ENCODE measurements at places on chromosomes 3 and 15.

GRCh38 chr3:13110678-13111116, 37.5 kb upstream of the IQSEC1 start:
- DNase-seq: peak; percentile 63

DNA sequence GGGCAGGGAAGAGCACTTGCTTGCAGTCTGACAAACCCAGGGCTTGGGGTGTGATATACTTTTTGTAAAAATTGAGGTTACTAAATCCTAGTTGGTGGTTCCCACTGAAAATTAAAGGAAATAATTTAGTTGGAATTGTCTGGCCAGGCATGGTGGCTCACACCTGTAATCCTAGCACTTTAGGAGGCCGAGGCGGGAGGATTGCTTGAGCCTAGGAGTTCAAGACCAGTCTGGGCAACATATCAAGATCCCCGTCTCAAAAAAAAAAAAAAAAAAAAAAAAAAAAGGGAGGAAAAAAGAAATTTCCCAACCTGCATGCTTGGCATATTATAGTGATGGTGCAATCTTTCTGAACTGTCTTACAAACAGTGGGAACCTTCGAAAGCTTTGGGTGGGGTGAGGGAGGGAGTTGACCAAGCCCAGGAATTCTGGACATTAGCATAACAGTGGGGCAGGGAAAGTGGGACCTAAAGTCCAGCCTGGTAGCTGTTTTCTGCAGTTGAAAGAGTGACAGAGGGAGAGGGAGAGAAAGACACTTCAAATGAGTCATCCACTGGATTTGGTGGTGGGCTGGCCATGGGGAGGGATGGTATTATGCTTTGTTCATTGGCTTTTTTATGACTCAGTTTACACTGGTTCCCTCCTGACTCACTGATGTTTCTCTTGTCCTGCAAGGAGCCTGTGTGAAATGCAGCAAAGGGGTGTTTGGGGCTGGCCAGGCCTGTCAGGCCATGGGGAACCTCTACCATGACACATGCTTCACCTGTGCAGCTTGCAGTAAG, 41.1 kb downstream of the LIMD1 start:
- no peak for DNase-seq

DNA sequence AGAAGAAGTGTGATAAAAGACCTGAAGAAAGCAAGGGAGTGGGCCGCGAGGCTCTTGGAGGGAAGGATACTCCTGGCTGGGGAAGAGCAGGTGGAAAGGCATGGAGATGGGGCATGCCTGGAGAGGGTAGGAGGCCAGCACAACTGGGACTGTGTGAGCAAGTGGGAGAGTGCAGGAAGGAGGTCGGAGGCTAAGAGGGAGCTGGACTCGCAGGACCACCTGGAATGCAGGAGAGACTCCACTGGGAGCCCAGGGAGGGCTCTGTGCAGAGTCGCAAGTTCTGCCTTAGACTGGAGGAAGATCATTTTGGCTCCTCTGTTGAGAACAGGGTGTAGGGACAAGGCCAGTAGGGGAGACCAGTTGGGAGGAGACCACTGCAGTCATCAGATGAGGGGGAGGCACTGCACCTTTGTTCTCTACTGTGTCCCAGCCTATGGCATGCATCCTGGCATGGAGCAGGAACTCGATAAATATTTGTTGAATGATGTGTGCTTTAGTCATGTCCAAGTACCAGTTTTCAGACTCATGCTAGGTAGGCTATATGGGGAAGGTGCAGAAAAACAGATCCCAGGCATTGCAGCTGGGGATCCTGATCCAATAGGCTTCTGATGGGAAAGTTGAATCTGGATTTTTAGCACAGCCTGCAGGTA, 13.7 kb downstream of the FAM107A start:
- DNase-seq: no peak

DNA sequence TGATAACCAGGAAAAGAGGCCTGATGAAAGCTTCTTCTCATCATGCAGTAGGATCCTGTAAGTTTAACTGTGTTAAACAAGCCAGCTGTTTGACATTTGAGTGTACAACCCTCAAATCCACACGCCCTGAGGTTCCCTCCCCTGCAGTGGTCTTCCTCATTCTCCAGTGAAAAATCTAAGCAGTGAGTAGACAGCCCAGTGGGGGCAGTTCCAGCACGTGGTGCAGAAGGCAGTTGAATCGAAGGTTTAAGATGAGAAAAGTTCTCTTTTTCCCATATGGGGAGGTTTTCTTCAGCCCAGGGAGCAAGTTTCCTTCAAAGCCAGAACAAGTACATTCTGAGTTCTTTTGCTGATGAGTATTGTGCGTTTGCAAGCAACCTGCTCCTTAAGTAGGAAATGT, 174.5 kb downstream of the NR2F2 start:
- DNase-seq: no peak

- DNase-seq: no peak
Observed at GRCh38 chr3:12073106-12073505, 68.9 kb downstream of the SYN2 start.

DNA sequence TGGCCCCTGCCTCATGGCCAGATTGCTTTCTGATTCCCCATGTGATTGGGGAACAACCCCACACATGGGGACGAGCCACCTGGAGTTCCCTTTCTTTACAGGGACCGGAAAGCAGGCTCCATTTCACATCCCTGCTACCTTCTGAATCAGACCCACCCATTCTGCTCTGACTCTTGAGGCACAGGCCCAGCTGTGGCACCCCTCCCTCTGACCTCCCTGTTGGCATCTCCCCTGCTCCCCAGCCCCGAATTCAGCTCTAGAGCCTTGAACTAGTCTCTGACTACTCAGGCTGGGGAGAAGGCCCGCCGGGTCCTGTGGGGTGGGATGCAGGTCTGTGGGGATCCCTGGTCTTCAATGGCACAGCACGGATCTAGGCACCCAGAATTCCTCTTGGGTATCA, 12.1 kb downstream of the FAM3D start:
- DNase-seq: no peak

GRCh38 chr15:87686339-87686738, 570.2 kb downstream of the NTRK3 start:
- no peak for DNase-seq

- DNase-seq: no peak
Observed at GRCh38 chr3:17759901-17760300, 17.5 kb upstream of the TBC1D5 start.

GRCh38 chr3:32147933-32148332, 41.5 kb downstream of the GPD1L start:
- DNase-seq: no peak

Data from H4 (cell line).